ENCODE measurements at places on chromosomes 12 and 14. TPM values are rescaled to one million over a fixed set of nuclear protein-coding genes. Genes with fewer than 3 reads are reported as not detected.

DNA sequence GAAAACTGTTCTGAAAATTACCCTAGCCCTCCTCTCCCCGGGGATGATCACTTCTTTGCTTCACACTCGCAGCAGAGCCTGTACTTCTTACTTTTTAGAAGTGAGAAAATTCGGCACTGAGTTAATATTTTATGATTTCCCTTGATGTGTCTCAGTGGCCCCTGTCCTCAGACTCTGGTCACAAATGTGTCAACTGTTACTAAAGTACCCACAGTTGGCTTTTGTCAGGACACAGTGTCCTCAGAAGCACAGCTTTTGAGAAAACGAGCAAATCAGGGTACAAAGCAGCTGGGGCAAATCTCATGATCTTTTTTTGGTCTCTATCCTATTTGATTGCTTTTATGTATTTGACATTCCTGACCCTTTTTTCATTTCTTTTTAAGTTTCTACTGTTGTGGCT, 142.5 kb downstream of the SYNE2 start:
- no peaks in the 10 kb centered on the region for H3K27me3 ChIP-seq
- peaks cover 16% of the 10 kb centered on the region for H3K36me3 ChIP-seq
- H3K4me3 ChIP-seq = no peak overlapping the region
- no peaks in the 10 kb centered on the region for H3K4me1 ChIP-seq
- H3K27ac ChIP-seq = no peak overlapping the region

GRCh38 chr12:58491306-58491705, 429.0 kb downstream of the LRIG3 start:
- H3K27ac ChIP-seq = no peak overlapping the region
- no peak for DNase-seq
- H3K36me3 ChIP-seq = no peaks in the 10 kb centered on the region
- H3K4me3 ChIP-seq = no peak overlapping the region
- H3K4me1 ChIP-seq = peaks cover 39% of the 10 kb centered on the region

GRCh38 chr12:90149453-90149852, 440.8 kb upstream of the ATP2B1 start:
- H3K4me3 ChIP-seq = no peak overlapping the region
- peaks cover 4% of the 10 kb centered on the region for H3K4me1 ChIP-seq
- H3K36me3 ChIP-seq = peaks cover 2% of the 10 kb centered on the region
- H3K27me3 ChIP-seq = no peaks in the 10 kb centered on the region

DNA sequence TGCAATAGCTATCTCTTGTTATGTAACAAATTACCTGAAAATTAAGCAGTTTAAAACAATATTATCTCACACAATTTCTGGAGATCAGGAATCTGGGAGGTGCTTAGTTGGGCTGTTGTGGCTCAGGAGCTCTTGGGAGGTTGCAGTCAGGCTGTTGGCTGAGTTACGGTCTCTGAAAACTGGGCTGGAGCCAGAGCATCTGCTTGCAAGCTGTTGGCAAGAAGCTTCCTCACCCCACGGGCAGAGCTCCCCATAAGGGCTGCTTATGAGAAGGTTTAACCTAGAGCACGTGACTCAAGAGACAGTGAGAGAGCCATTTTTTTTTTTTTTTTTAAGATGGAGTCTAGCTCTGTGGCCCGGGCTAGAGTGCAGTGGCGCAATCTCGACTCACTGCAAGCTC, 346.8 kb downstream of the ATP23 start:
- H3K27me3 ChIP-seq = no peaks in the 10 kb centered on the region
- no peak overlapping the region for H3K27ac ChIP-seq
- no peak for DNase-seq
- peaks cover 3% of the 10 kb centered on the region for H3K4me1 ChIP-seq
- no peaks in the 10 kb centered on the region for H3K36me3 ChIP-seq
- H3K4me3 ChIP-seq = no peak overlapping the region

GRCh38 chr12:47882781-47883546, 21.8 kb downstream of the VDR start:
- no peak for DNase-seq
- H3K27me3 ChIP-seq = no peaks in the 10 kb centered on the region
- H3K27ac ChIP-seq = no peak overlapping the region
- H3K4me1 ChIP-seq = peaks cover 15% of the 10 kb centered on the region

Gene LRRC10
- total RNA-seq = not detected

Gene IRAK3
- 0.21 TPM for total RNA-seq

Gene EPYC
- not detected for total RNA-seq

Data from osteocyte (in vitro differentiated cells).